ENCODE measurements at places on chromosomes 13 and 19.
A peak's percentile ranks its signal among the peaks of the same experiment; 100 is the strongest.

DNA sequence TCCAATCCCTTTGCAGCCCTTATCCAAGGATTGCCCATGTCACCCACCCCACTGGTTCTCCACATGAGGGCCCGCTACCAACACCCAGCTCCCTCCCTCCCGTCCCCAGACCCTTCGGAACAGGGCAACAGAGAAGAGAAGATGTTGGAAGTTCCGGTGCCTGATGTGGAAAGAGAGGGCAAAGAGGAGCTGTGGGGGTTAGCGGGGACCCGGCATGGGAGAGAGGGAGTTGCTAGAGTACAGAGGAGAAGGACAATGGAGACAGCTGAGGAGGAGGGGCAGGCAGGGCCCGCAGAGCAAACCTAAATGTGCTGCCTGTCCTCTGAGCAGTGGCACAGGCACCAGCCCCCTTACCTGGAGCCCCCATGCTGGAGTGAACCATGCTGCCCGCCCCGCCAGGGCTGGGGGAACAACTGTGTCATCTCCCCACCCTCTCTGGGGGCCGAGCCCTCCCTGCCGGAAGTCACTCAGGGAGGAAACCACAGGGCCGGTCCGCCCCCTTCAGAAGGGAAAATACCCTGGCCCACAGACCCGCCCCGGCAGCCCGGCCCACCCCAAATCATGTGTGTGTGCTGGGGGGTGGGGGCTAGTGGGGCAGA, at the start of gene POU2F2:
Gene POU2F2 (minus strand): TSS at position 417 of the 599 bp plus-strand sequence. CDS start 35 bp downstream, at position 382.
- no peak for DNase-seq

DNA sequence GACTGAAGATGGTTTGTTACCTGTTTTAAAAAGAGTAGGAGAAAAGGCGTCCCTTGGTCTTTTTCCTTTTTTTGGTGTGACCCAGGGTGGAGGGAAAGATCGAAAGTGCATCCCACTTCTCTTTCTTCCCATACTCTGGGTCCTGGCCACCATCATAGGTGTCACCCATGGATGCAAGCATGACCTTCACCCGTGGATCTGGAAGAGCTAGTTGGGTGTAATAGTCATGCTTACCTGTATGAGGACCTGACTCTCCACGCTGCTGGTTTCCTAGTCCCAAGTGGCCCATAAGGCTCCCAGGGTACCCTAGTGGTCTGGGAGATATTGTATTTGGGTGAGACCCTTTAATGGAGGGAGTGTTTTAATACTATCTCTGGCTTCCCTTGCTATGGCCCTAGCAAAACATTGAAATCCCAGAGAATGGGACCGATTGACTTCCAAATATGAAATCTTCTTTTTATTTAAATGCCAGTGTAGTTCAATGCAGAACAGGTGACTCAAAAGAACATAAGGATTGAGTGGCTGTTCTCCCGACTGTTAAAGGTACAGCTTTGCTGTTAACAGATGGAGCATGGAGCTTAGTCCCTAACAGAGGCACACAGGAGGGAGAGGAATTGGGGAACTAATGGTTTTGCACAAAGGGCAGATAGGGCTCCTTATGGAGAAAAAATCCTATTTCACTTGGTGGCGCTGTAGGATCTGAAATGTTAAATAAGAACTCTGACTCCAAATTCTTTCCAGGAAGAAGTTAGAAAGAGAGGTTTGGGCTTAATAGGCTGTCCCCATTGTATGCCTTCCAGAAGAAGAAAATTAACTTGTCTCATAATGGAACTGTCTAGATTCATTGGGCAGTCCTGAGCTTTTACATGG, 7.0 kb upstream of the ZNF550 start:
- DNase-seq, result no peak

- DNase-seq, result no peak
Measured at GRCh38 chr19:33674626-33675367, 53.0 kb downstream of the CHST8 start.

GRCh38 chr19:34256835-34257558, 2.6 kb downstream of the GARRE1 start:
- DNase-seq, result no peak

- no peak for DNase-seq
Measured at GRCh38 chr19:2771786-2772674, 11.0 kb downstream of the SGTA start.

DNA sequence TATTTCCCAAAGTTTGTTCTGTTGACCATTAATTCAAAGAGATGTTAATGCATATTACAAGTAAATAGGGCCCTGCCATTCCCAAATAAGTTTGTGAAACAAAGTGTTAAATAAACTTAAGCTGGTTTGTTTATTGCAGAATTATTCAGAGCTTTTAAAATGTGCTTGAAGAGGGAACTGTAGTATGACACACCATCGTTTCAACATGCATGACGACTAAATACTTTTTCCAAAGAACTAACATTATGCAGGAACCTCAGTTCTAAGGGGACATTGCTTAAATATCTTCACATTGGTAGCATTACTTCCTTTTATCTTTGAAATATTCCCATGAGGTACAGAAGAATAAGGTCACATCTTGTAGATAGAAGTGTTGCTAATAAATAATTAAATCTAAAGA, 14.6 kb downstream of the LHFPL6 start:
- no peak for DNase-seq

- DNase-seq, result no peak
Measured at GRCh38 chr13:19961489-19961888, 3.0 kb downstream of the ZMYM2 start.

GRCh38 chr19:12229990-12230389, 64.7 kb downstream of the ZNF44 start:
- no peak for DNase-seq

- DNase-seq, result no peak
Measured at GRCh38 chr19:51754770-51755169, 3.1 kb upstream of the FPR1 start.

DNA sequence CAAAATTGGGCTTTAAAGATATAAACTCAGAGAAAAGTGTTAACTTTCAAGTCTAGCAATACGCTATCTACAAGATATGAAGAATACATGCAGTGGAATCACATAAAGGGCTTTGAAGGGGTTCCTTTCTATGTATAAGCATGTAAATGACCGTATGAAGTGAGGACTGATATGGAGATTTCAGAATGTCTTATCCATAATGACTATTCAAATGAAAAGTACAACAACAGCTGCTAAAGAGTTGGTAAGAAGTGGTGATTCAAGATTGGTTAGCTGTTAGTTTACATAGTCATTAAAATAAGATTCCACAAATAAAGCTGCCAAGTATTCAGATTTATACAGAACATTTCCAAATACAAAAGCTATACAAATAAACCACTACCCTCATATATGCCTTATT, 153.4 kb upstream of the STARD13 start:
- no peak for DNase-seq

GRCh38 chr19:49637821-49638738, 1.9 kb downstream of the RRAS start:
- DNase-seq, result peak; percentile 72

GRCh38 chr13:80217614-80218456, 123.1 kb downstream of the SPRY2 start:
- DNase-seq, result no peak

DNA sequence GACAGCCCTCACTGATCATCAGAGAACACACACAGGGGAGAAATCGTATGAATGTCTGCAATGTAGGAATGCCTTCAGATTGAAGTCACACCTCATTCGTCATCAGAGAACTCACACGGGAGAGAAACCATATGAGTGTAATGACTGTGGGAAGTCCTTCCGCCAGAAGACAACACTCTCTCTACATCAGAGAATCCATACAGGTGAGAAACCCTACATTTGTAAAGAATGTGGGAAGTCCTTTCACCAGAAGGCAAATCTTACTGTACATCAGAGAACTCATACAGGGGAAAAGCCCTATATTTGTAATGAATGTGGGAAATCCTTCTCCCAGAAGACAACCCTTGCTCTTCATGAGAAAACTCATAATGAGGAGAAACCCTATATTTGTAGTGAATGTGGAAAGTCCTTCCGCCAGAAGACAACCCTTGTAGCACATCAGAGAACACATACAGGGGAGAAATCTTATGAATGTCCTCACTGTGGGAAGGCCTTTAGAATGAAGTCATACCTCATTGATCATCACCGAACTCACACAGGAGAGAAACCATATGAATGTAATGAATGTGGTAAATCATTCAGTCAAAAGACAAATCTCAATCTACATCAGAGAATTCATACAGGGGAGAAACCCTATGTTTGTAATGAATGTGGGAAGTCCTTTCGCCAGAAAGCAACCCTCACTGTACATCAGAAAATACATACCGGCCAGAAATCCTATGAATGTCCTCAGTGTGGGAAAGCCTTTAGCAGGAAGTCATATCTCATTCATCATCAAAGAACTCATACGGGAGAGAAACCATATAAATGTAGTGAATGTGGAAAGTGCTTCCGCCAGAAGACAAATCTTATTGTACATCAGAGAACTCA, 32.5 kb downstream of the ZNF567 start:
- no peak for DNase-seq

DNA sequence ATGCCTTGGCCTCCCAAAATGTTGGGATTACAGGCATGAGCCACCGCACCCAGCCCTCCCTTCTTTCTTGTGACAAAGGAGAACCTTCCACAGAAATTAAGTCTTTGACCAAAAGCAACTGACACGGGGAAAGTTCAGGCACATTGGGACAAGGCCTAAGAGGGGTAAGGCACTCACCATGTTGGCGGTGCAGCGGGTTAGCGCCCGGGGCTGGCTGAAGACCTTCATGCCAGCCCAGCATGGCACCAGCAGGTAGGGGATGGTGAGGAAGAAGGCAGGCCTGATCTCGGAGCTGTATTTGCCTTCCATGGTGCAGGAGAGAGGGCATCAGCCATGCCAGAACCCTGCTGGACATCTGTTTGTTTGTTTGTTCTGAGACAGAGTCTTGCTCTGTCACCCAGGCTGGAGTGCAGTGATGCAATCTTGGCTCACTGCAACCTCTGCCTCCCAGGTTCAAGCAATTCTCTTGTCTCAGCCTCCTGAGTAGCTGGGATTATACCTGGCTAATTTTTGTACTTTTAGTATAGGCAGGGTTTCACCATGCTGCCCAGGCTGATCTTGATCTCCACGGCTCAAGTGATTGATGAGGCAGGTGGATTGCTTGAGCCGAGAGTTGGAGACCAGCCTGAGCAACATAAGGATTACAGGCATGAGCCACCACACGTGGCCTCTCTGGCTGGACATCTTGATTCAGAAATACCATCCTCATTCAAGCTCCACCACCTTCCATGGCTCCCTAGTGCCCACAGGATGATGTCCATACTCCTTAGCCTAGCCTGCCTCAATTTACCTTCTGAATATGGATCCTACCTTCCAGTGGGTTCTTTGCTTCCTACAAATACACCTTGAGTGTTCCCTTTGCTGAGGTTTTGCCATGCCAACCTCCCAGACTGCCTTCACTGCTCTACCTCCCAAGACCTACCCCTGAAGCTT, 4.4 kb downstream of the TM6SF2 start:
- no peak for DNase-seq

DNA sequence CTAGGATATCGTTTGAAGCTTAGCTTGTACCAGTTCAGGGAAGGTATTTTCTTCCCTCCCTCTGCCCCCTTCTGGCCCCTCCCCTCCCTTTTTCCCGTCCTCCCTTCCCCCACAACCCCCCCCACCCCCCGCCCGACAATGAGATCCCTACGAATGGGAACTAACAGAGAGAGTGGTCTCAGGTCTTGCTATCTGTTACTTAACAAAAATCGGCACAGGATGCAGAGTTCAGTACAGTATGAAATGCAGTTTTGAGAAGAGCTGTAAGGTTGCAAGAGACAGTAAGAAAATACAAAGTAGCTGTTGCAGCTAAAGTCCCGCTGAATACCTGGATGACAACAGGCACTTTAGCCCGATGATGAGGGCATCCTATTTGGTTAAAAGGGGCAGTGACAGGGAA, 3.1 kb upstream of the DACH1 start:
- no peak for DNase-seq
